ENCODE measurements at places on chromosomes 1 and 21.

- no peak for DNase-seq
- no peaks in the 10 kb centered on the region for H3K4me1 ChIP-seq
- H3K4me3 ChIP-seq: no peak overlapping the region
Observed at GRCh38 chr1:34910425-34910824, 19.0 kb downstream of the DLGAP3 start.

DNA sequence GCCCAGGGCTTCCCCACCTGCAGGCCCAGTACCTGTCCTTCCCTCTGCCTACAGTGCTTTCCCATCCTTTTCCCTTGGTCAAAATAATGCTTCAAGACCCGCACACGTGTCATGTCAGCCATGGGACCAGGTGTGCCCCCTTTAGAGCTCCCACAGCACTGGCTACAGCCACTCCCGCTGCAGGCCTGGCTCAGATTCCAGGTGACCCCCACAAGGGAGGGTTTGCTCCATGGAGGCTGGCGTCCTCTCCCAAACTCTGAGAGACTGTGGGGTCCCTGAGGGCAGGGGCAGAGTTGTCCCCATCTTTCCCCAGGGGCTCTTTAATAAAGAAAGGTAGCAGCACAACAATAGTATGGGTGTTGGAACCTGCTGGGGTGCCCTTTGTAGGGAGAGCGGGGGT, 66.4 kb upstream of the RUNX3 start:
- no peak for DNase-seq
- H3K27me3 ChIP-seq: no peaks in the 10 kb centered on the region
- no peaks in the 10 kb centered on the region for H3K36me3 ChIP-seq
- H3K4me1 ChIP-seq: no peaks in the 10 kb centered on the region

GRCh38 chr1:236150311-236150955, 8.1 kb downstream of the GPR137B start:
- DNase-seq: no peak

GRCh38 chr1:189658381-189658780, 819.3 kb downstream of the BRINP3 start:
- no peak overlapping the region for H3K4me3 ChIP-seq
- no peak for DNase-seq
- H3K27ac ChIP-seq: no peak overlapping the region

GRCh38 chr1:209375671-209376365, 207.7 kb upstream of the CAMK1G start:
- DNase-seq: no peak
- H3K27ac ChIP-seq: no peak overlapping the region

GRCh38 chr1:234238060-234238459, 135.2 kb upstream of the COA6 start:
- H3K27me3 ChIP-seq: no peaks in the 10 kb centered on the region
- no peaks in the 10 kb centered on the region for H3K36me3 ChIP-seq

DNA sequence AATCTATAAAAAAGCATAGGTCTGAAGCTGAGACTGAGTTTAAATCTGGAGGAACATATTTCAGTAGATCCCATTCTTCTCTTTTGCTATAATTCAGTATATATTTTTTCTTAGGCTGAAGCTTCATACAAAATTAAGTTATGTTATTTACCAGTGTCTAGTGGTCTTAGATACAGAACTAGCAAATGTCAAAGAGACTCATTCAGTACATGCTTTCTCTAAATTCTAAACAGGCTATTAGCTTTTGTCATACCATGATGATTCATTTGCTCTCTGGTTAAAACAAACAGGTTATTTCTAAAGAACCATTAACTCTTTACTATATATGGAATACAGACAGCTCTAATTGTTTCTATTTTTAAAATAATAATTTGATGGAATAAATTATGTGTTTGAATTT, 1170.2 kb upstream of the PRMT6 start:
- no peak for DNase-seq
- no peaks in the 10 kb centered on the region for H3K36me3 ChIP-seq
- no peaks in the 10 kb centered on the region for H3K27me3 ChIP-seq
- no peak overlapping the region for H3K27ac ChIP-seq
- no peaks in the 10 kb centered on the region for H3K4me1 ChIP-seq

- H3K4me1 ChIP-seq: no peaks in the 10 kb centered on the region
- no peak for DNase-seq
- no peak overlapping the region for H3K4me3 ChIP-seq
Observed at GRCh38 chr1:85244271-85245061, 15.0 kb downstream of the C1orf52 start.

DNA sequence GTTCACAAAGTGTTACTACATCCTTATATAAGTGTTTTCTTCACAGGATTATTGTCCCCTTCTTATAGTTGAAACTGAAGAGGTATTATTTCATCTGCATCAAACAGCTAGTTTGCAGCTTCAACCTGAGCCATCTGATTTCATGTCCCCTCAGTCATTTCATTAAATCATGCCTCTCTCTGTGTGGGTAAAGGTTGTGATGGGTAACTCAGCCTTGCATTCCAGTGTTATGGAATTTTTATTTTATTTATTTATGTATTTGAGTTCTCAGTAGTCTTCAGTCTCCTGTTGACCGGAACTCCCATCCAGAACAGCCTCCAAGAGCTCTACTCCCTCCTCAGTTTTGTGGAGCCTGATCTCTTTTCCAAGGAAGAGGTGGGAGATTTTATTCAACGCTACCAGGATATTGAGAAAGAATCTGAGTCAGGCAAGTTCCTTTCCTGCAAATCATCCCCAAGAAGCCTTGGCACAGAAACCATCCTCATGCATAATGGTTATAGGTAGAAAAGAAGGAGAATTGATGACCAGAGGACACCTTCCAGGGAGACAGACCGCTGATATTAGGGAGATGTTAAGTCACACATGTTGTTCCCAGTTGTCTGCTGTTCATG, 21.8 kb downstream of the CHD1L start:
- H3K4me3 ChIP-seq: no peak overlapping the region
- no peaks in the 10 kb centered on the region for H3K4me1 ChIP-seq
- no peak for DNase-seq
- no peaks in the 10 kb centered on the region for H3K27me3 ChIP-seq

Measured in breast epithelium (tissue), 4 donors.